ENCODE measurements at places on chromosomes 7 and 10.

DNA sequence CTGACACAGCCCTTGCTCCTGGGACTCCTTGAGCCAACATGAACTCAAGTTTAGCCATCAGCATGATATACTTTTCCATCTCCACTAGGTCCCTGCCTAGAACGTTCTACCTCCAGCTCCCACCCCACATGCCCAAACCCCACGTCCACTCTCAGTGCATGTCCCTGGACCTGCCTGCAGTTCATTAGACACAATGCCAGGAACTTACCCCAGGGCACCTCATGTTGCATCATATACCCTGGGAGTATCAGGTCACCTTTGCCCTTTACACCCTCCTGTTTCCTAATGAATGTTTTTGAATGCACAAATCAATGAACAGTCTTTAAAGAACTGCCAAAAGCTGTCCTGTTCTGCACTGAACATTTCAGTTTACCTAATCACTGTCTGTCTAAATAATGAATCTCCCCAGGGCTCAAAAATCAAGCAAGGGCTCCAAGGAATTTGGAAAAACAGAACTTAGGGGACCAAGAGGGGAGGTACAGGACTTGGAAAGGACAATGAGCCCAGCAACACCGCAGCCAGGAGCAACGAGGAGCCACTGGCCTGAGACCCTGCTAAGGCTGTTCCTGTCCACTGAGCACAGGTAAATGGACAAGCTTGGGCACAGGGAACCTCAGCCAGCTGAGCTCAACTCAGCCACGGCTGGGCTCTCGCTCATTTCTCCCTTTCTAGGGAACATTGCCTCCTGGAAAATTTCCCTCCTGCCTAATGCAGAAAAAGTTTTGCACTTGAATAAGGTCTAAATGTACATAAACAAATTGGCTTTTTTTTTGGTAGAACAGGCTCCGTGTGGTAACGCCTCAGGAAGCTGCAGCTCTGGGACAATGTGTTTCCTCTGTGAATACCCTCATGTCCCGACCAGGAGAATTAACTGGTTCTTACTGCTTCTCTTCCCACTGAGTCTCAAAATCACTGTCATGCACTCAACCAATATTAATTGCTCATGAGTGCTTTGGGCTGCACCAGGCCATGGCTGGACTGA lies 7.4 kb downstream of the MAT1A start:
- no peak for DNase-seq

- DNase-seq: no peak
Measured at GRCh38 chr7:69871886-69872569, 273.8 kb downstream of the AUTS2 start.

- DNase-seq: peak; percentile 21
Measured at GRCh38 chr10:127040756-127041155, 135.5 kb downstream of the DOCK1 start.

- no peak for DNase-seq
Measured at GRCh38 chr10:128473911-128474310, 347.7 kb upstream of the MKI67 start.

DNA sequence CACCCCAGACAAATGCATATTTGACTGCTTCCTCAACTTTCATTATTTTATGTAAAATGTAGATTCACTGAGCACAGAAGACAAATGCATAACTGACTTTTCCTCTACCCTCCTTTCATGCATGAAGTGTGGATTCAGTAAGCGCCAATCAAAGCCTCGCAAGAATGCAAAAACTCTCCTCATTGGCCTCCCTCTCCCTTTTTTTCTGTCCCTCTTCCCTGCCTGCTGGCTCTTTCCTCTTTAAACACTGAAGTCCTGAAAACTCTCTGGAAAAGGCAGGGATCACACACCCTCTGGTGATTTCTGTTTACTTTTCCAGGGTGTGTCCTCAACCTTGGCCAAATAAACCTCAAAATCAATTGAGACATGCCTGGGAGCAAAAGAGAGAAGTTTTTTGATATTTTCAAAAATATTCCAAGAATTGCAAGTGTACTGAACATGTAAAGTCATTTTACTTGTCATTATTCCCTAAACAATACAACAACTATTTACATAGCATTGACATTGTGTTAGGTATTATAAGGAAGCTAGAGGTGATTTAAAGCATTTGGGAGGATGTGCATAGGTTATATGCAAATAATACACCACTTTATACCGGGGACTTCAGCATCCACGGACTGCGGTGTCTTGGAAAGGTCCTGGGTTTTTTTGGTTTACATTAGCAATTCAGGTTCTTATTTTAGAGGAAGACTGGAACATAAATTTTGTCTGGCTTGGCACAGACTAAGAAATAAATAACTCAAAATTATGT lies 71.4 kb downstream of the SEC61G start:
- DNase-seq: no peak

DNA sequence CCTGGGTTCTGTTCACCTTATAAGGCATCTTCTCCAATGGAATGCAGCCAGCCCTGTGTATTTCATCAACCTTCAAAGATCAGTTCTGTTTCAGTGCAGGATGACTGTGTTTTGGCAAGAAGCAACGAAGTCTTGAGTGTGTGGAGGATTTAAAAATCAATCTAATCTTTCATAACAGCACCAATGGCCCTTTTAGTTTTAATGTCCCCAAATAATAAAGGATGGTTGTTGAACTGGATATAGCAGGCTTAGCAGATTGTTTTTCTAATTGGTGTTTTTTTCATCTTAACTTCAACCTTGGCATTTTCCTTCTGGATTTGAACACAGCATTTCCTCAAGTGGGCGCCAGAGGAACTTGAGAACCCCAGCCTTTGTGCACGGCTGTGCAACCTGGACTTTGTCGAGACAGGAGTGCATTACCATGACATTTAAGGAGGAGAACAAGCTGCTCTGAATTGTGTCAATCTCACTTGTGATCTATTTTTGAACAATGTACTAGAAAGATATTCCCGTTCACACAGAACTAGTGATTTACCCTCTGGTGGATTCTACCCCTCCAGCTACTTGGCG lies 313.3 kb upstream of the AKR1E2 start:
- DNase-seq: peak; percentile 90

DNA sequence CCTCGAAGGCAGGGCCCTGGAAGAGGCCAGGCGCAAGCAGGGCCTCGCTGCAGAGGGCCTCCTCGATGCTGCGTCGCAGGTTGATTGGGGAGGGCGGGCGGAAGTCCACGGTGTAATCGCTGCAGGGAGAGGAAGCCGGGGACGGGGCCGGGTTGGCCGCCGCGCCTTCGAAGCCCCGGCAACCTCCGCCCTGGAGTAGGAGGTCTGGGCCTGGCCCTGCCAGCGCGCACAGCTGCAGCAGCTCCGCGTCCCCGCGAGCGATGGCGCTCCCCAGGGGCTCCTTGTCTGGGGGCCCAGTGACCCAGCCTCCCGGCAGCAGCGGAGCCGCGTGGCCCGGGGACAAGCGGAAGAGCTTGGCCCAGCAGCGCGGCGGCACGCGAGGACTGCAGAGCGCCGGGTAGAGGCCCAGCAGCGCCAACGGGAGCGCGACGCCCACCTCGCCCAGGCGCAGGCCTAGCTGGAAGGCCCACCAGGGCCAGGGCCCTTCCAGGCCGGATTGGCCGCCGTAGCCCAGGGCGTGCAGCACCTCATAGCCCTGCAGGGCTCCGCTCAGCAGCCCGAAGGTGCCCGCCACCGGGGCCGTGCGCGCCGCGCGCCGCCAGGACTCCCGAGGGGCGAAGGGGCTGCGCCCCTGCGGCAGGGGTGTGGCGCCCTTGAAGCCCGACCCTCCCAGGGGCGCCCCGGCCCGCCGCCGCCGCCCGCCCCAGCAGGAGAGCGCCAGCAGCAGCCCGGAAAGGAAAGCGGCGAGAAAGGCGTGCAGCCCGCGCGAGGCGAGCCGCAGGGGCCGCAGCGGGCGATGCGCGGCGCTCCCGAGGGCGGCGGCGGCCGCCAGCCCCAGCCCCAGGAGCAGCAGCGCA lies 7.8 kb upstream of the RBM28 start:
- no peak for DNase-seq

- peak; percentile 96 for DNase-seq
Measured at GRCh38 chr10:71840177-71840957, 10.7 kb downstream of the PSAP start.

GRCh38 chr7:74583630-74584029 lies 73.9 kb upstream of the GTF2I start:
- DNase-seq: no peak

- DNase-seq: no peak
Measured at GRCh38 chr7:3206771-3207191, 94.3 kb upstream of the SDK1 start.

GRCh38 chr7:159033473-159033825 lies 111.2 kb downstream of the VIPR2 start:
- no peak for DNase-seq

DNA sequence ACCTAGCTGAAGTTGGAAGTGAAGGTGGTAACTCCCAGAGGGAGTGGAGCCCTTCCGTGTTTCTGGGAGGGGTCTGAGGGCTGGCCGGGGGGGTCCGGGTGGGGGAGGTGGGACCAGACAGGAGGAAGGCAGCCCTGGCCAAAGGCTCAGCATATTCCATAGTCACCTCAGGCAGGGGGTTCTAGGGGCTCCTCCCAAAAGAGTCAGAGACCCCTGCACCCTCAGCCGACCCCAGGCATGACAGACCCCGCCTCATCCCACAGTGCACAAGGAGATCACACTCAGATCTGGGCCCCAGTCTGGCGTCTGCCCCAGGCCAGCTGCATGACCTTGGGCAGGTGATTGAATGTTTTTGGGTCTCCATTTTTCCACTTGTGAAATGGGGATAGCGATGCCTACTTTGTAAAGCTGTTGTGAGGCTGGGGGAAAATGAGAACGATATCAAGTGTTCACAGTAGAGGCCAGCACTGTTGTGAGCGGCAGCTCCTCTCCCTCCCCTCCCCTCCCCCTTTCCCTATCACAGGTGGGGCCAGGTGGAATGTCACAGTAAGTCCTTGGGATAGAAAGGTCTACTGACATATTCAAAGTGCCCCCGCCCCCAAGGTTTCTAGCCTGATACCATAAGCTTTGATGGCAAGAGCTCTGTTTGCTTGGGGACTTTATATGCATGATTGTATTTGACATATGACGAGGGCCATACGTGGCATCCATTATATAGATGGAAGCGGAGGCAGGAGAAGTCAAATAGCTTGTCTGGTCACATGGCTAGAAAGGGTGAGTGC lies 33.3 kb downstream of the DNAJB12 start:
- DNase-seq: no peak

GRCh38 chr10:124962421-124962820 lies 20.5 kb downstream of the ZRANB1 start:
- no peak for DNase-seq

GRCh38 chr7:30396389-30396788 lies 82.2 kb downstream of the NOD1 start:
- peak; percentile 10 for DNase-seq
